Uterus (tissue), 4 donors: ENCODE measurements at places on chromosomes 6 and 20.

- no peak for DNase-seq
Measured at GRCh38 chr6:14283600-14284235, 166.1 kb downstream of the CD83 start.

GRCh38 chr6:14442242-14442641, 324.7 kb downstream of the CD83 start:
- DNase-seq: no peak

- no peak for DNase-seq
Measured at GRCh38 chr20:50737352-50737751, 6.0 kb downstream of the PARD6B start.

GRCh38 chr6:26141378-26141904, 54.2 kb downstream of the HFE start:
- DNase-seq: no peak

GRCh38 chr6:3138341-3138740, 19.0 kb downstream of the TUBB2A start:
- no peak for DNase-seq

- DNase-seq: no peak
Measured at GRCh38 chr6:4677751-4678065, 98.5 kb upstream of the CDYL start.

DNA sequence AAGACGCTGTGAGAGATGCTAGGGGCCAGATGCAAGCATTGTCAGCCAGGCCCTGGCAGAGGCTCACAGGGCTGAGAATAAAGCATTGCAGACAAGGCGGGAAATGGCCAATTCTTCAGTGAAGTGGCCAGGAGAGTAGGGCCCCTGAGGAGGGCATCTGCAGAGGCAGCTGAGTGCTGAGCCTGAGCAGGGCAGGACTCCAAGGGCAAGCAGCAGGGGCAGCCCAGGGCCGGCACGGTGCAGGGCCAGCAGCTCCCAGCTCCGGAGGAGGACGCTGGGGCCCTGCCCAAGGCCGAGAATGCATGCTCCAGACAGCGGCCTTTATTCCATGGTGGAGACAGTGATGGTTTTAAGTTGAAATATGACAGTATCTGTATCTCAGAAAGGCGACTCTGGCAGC, 305.5 kb downstream of the FOXC1 start:
- DNase-seq: no peak

DNA sequence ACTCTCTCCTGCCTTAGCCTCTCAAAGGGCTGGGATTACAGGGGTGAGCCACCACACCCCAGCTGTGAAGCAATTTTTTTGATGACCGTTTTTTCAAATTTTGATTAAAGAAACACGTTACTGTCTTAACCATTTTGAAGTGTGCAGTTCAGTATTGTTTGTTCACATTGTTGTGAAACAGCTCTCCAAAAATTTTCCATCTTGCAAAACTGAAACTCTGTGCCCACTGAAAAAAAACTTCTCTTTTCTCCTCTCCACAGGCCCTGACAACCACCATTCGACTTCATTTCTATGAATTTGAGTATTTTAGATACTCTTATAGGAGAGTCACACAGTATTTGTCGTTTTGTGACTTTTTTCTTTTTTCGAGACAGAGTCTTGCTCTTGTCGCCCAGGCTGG, 53.9 kb downstream of the ECT2L start:
- no peak for DNase-seq

DNA sequence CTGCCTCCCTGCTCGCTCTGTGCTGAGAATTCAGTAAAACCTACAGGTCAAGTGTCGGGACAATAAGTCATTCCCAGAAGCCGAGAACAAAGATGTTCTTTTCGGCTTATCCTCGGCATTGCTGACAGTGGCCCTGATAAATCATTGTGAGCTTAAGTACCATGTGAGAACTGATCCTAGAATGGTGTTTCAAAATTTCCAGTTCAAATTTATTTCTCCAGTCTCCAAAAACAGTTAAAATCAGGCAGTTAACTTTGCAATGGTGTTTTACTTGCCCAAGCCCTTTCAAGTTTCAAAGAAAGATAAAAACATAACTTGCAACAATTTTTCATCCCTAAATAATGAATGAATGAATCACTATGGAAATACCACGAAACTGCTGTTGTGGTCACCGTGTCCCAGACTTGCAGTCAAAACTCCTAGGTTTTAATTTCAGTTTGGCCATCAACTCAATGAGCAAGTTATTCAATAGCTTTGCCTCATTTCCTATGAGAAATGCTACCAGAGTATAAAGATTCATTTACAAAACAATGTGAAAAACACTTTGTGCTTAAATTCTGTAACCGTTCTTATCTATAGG, 4.3 kb downstream of the ATP5F1E start:
- no peak for DNase-seq

- no peak for DNase-seq
Measured at GRCh38 chr6:125957845-125958244, 1.3 kb downstream of the HINT3 start.

GRCh38 chr6:169420912-169421543, 167.4 kb upstream of the THBS2 start:
- DNase-seq: no peak

- DNase-seq: peak; percentile 79
Measured at GRCh38 chr6:35297601-35298481, at the start of gene DEF6. Gene DEF6 (plus strand): TSS chr6:35297818. CDS start chr6:35297857, 39 bp downstream.

DNA sequence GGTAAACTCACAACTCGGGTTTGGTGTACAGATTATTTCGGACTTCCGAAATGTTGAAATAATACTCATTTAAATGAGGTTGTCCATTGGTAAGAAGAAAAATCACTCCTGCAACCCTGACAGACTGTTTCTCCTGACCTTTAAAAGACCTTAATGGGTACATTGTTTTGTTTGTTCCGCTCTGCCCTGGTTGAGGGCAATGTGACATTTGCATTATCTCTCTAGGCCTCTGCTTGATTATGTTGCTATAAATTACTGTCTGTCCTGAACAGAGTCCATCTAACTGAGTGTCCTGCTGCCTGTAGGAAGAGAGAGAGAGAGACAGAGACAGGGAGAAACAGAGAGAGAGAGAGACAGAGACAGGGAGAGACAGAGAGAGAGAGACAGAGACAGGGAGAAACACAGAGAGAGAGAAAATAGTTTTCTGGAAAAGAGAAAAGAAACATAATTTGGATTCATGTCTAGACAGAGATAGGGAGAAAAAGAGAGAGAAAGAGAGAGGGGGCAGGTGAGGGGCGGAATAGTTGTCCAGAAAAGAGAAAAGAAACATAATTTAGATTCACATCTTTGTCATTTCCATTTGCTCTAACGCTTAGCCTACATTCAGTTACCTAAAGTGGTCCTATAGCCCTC, 83.2 kb downstream of the SHLD1 start:
- DNase-seq: no peak

GRCh38 chr20:34774449-34774848, 51.0 kb downstream of the NCOA6 start:
- DNase-seq: no peak

- no peak for DNase-seq
Measured at GRCh38 chr6:42729731-42730130, 7.3 kb upstream of the PRPH2 start.

DNA sequence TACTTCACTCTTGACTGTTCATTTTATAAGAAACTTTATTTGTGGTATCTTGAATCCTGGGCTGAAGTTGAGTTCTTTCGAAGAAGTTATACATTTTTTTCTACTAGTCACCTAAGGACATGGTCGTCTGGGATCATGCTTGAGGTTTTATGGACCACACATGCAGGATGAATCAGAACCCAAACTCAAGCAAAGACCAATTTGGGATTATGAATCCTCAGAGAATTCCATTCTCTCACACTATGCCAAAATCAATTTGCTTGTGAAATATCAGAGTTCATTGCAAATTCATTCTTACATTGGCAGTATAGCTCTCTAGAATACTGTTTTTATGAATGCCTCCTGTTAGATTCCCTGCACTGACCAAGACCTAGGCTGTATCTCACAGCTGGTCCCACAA, 114.3 kb upstream of the HDAC2 start:
- DNase-seq: no peak

GRCh38 chr20:21719592-21720214, 14.2 kb downstream of the PAX1 start:
- DNase-seq: peak; percentile 46

DNA sequence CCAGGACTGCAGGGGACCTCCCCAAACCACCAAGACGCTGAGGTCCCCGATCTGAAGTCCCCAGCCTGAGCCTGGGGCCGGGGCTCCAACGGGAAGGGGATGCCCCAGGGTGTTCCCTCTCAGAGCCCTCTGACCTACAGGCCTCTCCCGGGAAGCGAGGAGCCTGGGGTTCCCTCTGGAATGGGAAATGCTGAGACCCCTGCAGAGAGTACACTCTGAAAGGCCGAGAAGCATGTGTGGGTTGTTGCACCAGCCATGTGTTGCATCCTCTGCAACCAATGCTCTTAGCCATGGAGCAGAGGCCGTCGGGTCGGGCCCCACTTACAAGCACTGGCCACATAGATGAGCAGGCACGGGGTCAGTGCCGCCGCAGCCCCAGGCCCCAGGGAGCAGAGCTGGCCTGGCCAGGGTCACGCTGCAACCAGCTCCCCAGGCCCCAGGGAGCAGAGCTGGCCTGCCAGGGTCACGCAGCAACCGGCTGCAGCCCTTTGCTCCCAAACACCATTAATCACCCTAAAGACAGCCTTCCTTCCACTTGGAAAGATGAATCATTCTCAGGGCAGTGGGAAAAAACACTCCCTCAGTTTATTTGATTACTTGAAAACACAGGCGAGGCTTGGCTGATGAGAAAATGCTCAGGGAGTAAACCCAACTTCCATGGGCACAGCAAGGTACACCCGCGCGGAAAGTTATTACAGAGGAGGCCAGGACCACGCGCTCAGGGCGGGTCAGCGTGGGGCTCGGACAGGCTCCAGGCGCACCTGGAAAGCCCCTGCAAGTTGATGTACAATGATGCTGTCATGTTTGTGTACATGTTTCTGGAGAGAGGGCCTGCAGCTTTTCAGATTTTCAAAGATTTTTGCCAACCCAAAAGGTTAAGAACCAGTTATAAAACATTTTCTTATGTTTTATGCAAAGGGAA, 78.0 kb upstream of the AFDN start:
- DNase-seq: no peak

DNA sequence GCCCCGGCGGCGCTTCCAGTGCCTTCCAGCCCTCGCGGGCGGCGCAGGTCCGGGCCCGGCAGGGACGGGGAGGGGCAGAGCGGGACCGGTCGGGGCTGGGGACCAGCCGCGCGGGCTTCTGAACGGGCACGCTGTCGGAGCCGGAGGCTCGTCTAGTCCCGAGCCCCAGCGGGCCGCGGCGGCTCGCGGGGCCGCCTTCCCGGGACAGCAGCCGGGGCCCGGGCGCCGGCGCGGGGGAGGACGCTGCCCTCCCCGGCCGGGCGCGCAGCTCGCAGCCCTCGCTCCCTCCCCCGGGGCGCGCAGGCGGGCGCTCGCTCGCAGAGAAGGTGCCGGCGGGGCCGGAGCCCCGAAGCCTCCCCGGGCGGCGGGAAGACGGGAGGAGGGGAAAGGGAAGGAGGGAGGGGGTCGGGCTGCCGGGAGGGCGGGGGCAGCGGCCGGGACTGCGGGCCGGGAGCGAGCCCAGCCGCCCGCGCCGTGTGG, 696 bp upstream of the SIRPA start:
- DNase-seq: peak; percentile 45
